ENCODE measurements at places on chromosomes 1 and 21.

DNA sequence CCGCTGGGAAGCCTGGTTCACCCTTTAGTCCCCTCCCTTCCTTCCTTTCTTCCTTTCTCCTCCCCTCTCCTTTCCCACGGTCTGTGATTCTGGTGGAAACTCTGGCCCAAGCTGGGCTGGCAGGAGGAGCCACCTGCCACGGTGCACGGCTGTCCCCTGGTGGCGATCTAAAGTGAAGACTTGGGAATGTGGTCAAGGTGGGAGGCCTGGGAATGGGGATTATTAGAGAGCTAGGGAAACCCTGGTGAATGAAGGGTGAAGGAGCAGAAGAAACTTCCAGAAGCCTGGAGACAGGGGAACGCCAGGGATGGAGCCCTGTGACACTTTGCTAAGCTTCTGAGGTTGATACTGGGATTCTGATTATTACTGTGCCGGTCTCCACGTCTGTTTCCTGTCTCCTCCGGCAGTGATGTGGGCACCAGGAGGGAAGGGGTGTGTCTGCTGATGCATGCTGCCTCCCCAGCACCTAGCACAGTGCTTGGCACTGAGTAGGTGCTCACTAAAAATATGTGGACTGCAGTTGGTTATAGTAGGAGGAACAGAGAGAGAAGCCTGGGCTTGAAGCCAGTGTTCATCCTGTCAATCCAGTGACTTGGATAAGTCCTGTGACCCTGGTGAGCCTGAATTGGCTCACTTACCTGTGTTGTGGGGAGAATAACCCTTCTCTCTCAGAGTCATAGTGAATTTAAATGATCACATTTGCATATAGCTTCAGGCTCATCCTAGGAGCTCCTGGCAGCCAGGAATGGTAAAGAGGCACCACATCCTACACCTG, 71.2 kb upstream of the NBPF3 start:
- DNase-seq = peak; percentile 88

DNA sequence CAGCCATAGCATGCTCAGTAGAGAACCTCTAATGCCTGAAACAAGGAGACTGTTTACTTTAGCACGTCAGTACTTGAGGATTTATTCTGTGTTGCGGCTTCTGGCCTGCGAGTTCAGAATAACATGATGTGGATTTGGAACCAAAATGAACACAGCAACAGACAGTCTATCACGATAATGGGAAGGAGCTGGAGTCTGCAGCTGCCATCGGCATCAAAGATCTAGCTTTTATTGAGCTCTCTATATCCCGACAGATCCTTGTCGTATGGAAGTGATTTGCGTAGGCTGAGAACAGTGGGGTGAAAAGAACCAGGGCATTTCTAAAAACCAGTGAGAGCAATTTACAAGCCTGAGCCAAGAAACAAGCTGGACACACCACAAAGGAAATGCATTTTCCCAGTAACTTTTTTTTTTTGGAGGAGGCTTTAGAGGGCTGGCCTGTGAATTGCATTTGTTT, 294.2 kb downstream of the KIF26B start:
- no peak for DNase-seq

- DNase-seq = no peak
Measured at GRCh38 chr1:245404952-245405351, 250.2 kb downstream of the KIF26B start.

DNA sequence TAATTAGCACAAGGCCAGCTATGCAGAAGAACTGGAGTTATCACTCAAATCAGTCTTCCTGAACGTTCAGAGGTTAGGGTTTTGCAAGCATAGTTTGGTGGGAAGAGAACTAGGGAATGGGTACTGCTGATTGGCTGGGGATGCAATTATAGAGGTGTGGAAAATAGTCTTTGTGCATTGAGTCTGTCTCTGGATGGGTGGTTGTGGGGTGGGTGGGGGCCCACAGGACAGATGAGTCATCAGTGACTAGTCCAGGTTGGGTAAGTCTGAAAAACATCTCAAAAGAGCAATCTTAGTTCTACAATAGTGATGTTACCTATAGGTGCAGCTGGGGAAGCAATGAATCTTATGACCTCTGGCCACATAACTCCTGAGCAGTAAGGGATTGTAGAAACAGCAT, 89.7 kb upstream of the HMCN1 start:
- DNase-seq = no peak

DNA sequence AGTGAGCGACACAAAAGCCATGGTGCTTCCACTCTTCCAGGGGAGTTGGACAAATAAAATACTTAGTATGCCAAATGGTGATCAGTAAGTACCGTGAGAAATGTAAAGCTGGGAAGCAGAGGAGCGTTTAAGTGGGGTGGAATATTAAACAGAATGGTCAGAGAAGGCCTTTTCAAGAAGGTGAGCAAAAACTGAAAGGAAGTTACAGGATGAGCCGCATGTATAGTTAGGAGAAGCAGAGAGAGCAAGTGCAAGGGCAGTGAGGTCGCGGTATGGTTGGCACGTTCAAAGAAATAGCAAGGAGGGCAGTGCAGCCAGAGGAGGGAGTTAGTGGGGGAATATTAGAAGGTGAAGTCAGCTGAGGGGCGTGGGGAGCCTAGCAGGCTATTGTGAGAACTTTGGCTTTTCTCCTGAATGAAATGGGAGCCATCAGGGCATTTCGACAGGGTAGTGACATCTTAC, 748 bp upstream of the ATP6V0B start:
- no peak for DNase-seq

GRCh38 chr1:50977575-50978143, 7.6 kb downstream of the CDKN2C start:
- DNase-seq = no peak

- DNase-seq = no peak
Measured at GRCh38 chr1:244953901-244954300, 89.6 kb upstream of the HNRNPU start.

- peak; percentile 86 for DNase-seq
Measured at GRCh38 chr1:79760531-79760930, 754.0 kb upstream of the ADGRL4 start.

GRCh38 chr1:218507355-218508002, 162.3 kb downstream of the TGFB2 start:
- DNase-seq = no peak

DNA sequence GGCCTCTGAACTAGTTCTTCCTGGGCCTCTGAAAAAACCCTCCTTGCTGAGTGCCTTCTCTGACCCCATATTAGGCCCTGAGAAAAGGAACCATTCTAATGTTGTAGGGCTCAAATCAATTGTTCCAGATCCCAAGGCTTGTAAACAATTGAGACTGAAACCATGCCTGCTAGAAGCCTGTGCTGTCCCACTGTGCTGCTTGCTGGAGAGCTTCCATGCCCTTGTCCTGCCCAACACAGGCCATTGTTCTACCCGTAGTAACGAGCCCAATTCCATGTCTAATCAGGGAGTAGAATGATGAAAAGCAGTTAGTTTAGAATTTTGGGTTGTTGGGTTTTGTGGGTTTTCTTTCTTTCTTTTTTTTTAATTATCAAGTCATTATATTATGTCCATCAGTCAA, 47.4 kb downstream of the ZNF281 start:
- no peak for DNase-seq
